ENCODE measurements at places on chromosomes 1 and 21. TPM values are rescaled to one million over a fixed set of nuclear protein-coding genes. Genes with fewer than 3 reads are reported as not detected.

- DNase-seq, result no peak
These were observed 100.8 kb upstream of the IFFO2 start for GRCh38 chr1:19057182-19057779.

DNA sequence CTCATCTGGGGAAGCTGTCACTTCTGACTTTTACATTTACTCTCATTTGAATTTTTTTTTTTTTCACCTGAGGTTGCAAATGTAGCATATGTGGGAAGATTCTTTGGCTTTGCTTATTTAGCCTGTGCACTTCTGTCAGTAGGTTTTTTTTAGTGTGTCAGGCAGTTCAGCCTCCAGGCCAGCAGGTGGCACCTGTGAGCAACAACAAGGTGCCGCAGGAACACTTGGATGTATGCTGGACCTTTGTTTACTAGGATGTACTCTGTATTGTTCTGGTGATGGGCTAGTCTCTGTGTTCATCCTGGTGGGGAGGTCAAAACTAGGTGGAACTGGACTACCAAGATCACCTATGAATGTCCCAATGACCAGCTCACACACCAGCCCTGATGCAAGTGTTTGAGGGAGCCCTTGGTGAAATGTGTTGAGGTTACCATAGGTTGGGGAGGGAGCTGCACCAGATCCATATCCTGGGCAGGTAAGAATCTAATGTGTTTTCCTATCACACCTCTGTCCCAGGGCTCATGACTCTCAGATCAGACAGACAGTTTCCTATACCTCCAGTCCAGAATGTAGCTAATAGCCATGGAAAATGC, 618.2 kb downstream of the BRINP3 start:
- peak; percentile 0 for DNase-seq

DNA sequence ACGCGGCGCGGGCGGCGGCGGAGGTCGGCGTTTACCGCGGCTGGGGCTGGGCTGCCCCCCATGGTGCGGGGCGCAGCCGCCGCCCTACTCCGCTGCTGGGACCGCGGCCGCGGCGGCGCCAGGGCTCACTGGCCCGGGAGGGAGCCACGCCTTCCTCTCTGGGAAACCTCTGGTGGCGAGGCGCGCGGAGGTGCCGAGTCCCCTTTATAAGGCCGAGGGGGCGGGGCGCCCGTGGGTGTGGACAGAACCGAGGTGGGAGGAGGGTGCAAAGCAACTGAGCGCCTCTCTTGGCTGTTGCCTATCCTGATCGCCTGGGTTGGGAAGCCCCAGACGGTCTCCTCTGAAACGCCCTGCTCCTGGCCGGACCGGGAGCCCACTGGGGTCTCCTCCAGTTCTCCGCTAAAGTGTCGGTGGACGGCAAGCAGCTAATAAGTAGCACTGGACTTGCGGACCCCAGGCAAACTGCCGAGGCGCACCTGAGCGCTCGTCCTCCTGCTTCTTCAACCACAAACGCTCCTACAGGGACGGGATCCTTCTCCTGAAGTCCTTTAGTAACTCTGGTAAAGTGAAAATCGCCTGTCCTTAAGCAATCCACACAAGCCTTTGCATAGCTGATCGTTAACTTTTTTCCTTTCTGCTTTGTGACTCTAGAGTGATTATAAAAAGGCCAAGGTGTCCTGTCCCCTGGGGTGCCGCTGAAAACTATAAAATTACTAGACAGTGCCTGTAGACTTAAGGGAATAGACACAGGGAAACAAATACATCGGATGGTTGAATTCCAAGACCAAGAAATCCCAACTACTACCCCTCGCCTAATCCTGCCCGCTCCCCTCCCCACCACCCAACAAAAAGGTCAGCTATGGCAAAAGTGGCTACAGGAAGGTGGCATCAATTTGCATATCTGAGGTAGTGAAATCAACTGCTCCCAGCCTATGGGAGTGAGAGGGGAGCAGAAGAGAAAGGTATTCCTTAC, at the start of gene PTGER3:
Gene PTGER3 (minus strand): TSS at position 182 of the 973 bp plus-strand sequence. CDS start 239 bp downstream, outside the sequence.
- peak; percentile 11 for DNase-seq

DNA sequence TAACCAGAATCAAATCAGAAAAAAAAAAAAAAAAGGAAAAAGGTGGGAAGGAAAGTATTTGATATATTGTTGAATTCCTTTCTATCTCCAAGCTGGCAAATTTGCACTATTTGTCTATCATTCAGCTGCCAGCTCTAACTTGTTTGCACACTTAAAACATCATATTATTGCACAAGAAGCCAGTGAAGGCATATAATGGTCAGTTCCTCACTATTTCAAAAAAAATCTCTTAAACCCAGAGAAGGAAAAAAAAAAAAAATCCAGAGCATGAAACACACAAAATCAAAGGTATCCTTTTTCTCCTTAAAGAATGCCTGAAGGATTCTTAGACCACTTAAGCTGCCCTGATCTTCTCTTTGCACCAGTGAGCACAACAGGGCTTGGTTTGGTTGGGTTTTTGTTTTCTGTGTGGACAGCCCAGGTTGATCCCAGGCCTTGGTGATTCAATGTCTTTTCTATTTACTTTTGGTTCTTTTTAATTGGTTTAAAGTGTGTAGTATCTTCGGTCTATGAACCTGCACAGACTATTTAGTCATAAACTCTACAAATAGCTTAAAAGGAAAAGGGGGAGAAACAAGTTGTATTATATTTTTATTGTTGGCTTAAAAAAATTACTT, 40.2 kb downstream of the DUSP10 start:
- no peak for DNase-seq

GRCh38 chr1:15308621-15309027, 61.6 kb downstream of the FHAD1 start:
- DNase-seq, result no peak

- no peak for DNase-seq
These were observed 26.3 kb upstream of the IER5 start for GRCh38 chr1:181061891-181062835.

DNA sequence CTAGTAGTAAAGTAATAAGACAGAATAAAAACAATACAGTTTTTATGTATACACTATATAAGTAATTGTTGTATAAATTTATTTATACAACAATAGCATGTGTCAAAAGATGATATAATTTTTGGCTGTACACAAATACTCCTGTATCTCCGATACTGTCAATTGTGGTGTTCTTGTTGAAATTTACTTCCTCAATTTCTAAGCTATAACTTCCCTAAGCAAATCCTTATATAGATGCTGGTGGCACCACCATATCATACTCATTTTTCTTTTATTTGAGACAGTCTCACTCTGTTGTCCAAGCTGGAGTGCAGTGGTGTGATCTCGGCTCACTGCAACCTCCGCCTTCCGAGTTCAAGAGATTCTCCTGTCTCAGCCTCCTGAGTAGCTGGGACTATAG, 141.0 kb upstream of the HP1BP3 start:
- DNase-seq, result no peak

- DNase-seq, result no peak
These were observed 546.7 kb upstream of the ADGRL2 start for GRCh38 chr1:81254068-81254467.

GRCh38 chr1:30190511-30191153, 532.8 kb downstream of the MATN1 start:
- no peak for DNase-seq

DNA sequence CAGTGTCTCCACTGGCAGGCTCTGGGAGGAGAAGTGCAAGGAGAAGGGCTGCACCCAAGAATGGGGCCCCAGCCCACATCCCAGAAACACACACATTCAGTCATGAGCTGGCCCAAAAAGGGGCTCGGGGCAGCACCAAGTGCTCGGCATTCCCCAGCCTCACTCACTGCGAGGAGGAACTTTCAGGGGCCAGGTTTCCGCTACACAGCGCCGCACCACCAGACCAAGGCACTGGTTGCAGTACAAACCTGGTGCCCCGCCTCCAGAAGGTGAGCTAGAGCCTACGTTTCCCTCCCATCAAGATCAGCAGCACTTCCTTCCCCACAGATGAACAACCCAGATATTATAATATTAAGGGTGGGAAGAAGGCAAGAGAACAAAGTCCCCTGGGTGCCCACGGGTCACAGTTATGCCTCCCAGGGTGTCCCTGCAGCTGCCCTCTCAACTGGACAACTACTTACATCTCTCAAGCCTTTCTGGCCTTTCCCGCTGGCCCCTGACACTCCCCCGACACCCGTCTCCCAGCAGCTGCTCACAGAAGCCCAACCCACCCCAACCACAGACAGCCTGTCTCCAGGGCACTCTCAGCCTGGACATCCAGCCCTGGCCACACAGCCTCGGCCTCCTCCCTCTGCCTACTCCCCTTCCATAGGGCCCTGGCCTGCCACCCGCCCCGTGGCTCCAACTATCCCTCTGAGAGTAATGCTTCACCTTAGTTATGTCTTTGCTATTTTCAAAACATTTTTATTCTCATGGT, 3.8 kb downstream of the PBXIP1 start:
- DNase-seq, result no peak

DNA sequence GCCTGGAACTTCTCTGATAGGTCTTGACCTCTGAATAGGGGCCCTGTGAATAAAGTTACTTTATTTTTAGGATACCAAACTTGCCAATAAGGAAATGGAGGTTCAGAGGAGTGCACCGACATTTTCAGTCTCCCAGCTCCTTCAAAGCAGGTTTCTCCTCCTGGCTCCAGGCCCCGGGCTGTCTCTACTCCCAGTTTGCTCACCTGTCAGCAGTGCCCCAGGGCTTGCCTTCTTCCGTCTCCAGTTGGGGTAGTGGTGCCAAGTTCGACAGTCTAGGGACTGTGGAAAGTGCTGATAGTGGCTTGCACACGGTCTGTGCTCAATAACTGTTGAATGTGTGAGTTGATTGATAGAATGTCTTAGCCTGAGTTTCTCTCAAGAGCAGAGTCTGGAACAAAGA, 149.2 kb downstream of the ACTL8 start:
- no peak for DNase-seq

DNA sequence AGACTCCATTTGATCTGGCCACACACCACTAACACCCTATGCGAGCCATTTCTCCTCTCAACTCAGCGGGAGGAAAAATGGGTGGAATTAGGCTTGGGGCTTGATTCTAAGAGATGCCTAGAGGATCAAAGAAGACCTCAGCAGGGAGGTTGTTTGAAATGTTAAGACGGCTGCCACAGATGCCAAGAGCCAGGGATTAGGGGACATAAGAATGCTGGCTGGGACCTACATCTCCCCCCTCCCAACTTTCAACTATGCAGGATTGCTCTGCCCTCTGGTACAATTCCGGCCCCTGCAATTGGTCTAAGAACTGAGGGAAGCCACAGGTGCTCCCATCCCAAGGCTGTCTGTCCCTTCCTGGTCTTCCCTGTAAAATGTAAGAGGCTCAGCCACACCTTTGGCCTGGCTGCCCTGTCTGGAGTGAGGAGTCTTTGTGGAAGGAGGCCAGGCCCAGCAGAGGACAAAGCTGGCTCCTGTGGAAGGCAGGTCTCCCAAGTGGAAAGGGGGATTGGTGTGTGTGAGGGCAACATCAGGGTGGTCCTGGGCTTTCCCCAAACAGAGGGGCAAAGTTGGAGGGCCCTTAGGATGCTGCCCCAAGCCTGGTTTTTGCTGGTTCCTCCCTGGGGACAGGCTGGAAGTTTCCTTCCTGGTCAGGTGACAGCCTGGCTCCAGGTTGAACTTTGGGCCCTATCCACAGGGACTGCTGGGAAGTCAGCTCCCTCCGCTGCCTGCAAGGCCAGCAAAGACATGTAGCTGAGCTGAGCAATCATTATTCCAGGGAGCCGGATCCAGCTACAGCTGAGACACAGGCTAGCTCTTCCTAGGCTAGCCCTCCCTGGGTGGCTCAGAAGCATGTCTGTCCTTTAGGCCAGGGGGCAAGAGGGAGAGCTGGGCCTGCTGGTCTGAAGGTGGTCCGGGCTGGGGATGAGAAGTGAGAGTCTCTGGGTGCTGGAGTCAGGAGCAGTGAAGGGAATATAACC, 34.5 kb upstream of the SYNC start:
- DNase-seq, result no peak

GRCh38 chr1:8374356-8374755, 56.4 kb downstream of the SLC45A1 start:
- DNase-seq, result no peak

GRCh38 chr1:160834945-160835565, 27.6 kb downstream of the CD244 start:
- peak; percentile 62 for DNase-seq

GRCh38 chr1:71093938-71094337, 13.1 kb upstream of the ZRANB2 start:
- peak; percentile 40 for DNase-seq

DNA sequence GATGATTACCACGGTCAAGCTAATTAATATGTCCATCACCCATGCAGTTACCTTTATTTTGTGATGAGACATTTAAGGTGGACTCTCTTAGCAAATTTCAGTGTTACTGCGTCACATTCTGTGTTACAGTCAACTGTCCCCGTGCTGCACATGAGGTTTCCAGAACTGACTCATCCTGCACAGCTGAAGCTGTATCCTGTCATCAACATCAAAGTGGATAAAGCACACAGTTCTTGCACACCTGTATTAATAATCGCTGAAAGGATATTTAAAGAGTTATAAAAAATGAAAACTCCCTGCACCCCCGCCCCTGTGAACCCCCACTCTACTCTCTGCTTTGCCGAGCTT, 3.4 kb upstream of the KRTAP10-5 start:
- DNase-seq, result no peak

- DNase-seq, result no peak
These were observed 208.4 kb downstream of the ROR1 start for GRCh38 chr1:63982201-63982600.

DNA sequence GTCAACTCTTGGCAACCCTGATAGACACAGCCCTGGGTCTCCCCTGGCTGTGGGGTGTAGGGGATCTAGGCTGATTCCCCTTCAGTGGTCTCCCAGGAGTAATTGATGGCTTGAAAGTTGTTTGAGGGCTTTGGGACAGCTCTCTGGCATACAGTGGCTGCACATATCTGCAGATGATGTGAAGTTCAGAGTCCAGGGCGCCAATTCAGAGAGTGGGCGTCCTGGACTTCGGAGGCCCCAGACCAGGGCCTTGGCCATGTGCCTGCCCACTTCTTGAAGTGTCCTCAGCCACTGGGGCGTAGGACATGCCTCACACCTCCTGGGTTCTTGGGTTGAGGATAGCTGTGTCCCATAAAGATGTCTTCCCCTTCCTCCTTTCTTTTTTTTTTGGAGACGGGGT, 2.6 kb downstream of the INAVA start:
- DNase-seq, result no peak

GRCh38 chr21:42247716-42248115, 28.8 kb downstream of the ABCG1 start:
- no peak for DNase-seq

TSACC gene
- not detected for total RNA-seq

UBAP2L gene
- 34.3 TPM for total RNA-seq

LCE3E gene
- total RNA-seq, result not detected

RIMKLA gene
- total RNA-seq, result under 0.01 TPM

KLHDC9 gene
- 0.99 TPM for total RNA-seq

Data from lung microvascular endothelial cell (primary cell).